ENCODE measurements at places on chromosomes 3 and 15.

- peak; percentile 96 for DNase-seq
Observed at GRCh38 chr15:75625542-75626347, at the start of gene SNUPN. TSS of gene SNUPN (minus strand) at chr15:75625725. CDS start at chr15:75621051, 4,674 bp downstream.

DNA sequence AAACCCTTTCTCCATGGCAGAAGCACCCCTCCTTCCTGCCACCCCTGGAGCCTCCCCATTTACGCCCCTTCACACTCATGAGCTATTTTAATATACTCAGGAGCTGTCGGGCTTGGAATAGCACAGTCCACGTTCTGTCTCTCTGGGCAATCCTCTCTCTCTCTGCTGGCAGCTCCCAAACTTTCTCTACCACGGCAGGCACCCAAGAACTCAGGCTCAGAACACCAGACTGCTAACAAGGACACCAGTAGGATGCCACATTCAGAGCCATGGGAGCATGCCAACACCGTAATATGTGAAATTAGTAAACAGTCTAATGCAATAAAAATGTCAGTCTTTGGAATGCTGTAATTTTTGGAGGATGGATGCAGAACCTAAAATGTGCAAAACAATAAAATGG is 19.3 kb downstream of the TNFAIP8L3 start:
- no peak for DNase-seq

DNA sequence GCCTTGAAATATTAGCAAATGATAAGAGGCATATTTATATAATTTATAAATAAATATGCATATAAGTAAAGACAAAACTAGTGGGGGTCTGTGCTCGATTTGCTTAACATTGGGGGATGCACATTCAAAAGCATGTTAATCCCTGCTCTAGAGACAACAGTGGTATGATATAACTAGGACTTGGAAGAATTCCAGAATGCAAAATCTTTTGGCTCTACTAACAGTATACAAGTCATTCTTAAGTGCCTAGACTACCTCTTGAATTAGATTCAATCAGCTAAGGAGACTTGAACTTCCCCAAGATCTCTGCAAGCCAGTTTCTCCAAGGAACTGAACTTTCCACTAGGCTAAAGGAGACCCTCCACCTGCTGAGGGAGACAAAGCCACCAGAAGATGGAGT is 282.7 kb upstream of the RORA start:
- no peak for DNase-seq

DNA sequence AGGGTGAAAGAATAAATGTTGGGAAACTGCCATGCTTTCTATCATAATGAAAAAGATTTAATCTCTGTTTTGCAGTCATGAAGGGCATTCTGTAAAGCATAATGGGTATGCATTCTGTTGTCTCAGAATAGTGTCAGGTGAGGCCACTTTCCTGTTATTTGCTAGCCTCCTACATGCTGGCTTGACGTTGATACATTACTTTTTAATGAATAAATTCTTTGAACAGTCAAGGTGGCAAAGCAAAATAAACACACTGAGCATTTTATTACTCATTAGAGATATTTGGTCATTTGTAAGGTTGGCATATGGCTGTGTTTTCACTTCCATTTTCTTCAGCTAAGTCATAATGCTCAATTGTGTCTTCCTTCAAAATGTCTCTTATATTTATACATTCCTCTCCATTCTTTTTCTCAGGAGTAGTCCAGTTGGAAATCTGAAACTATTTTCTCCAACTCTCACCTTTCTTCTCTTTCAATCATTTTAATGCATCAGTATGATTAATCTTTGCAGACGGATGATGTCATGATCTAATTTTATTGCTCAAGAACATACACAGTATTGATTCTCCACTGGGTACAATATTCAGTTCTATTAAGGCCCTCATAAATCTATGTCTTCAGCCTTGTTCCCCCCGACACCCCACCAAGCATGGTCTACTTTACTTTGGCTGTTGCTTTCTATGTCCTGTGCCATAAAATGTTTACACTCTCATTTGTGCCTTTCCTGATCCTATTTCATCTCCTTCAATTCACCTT is 290.7 kb downstream of the GBE1 start:
- DNase-seq = no peak

GRCh38 chr15:31347981-31348803 is 21.6 kb downstream of the KLF13 start:
- no peak for DNase-seq

GRCh38 chr3:132134611-132135010 is 99.8 kb upstream of the CPNE4 start:
- no peak for DNase-seq

DNA sequence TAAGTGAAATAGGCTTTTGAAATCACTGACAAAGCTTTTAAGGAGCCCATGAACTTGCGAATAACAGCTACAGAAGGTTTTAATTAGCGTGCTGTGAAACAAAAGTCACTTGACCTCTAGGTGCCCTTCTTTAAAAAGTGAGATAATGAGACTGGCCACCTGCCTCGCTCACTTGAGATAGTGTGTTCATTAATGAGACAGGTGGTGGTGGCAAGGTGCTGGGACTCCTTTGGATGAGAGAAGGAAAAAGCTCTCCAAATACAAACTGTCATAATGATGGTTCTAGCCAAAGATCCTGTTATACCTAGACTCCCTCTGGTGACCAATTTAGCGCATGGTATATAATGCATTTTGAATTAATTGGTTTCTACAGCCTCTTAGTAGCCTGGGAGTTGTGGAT is 22.7 kb upstream of the IREB2 start:
- DNase-seq = no peak

DNA sequence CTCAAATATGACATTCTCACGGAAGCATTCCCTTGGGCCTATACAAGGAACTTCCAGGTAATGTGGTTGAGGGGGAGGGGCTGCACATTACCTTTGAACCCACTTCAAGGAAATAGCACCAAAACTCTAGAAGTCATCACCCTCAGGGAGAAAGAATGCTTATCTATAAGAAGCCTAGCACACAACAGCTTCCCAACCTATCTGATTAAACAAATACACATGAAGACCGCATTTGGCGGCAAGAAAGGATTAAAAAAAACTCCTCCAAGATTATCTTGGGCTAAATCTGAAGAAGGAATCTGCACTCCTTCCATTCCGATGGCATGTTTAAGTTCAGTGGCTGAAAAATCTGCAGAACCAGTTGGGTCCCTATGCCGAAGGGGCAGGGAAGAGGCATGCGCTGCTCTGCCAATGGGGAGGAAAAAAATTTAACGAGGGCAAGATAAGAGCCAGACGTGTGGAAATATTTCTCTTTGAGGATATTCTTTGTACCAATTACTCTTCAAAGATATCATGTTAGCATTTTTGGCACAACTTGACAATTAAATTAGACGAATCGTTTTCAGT is 82.0 kb upstream of the WNT5A start:
- DNase-seq = no peak

GRCh38 chr3:126422121-126422520 is 27.4 kb downstream of the CFAP100 start:
- no peak for DNase-seq

GRCh38 chr3:20696388-20697150 is 510.6 kb upstream of the SGO1 start:
- DNase-seq = no peak

GRCh38 chr3:151175952-151176351 is 27.1 kb downstream of the GPR171 start:
- no peak for DNase-seq

DNA sequence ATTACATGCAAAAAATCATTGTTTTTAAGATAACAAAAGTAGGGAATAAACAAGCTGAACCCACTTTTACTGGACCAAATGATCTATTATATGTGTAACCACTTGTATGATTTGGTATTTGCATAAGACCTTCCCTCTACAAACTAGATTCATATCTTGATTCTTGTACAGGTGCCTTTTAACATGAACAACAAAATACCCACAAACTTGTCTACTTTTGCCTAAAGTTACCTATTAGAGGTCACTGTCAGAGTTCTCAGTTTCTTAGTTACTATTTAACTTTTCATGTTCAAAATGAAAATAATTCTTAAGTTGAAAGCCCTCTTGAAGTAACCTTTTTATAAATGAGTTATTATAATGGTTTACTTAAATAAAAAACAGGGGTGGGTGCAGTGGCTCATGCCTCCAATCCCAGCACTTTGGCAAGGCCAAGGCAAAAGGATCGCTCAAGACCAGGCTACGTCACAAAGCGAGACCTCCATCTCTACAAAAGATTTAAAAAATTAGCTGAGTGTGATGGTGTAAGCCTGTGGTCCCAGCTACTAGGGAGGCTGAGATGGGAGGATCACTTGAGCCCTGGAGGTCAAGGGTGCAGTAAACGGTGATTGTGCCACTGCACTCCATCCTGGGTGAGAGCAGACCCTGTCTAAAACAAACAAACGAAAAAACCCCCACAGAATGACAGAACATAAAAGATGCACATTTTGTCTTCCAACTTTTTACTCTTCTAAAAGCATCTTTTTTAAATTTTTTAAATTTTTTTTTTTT is 16.0 kb downstream of the ACTR8 start:
- DNase-seq = no peak

DNA sequence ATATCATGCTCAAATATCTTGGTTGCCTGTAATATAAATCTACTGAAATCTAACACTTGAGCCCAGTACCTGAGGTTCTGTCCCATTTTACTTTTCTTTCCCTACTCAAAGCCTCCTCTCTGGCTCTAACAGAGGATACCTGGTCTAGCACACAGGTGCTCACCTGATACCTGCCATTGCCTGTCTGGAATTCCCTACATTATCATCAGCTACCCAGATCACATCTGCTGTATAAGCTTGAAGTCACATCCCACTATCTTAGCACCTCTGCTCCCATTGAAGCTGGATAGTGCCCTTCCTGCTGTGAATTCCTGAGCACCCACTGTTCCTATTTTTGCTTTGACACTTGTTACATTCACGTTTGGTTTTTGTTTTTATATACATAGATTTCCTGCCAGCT is 30.5 kb downstream of the GYG1 start:
- no peak for DNase-seq

DNA sequence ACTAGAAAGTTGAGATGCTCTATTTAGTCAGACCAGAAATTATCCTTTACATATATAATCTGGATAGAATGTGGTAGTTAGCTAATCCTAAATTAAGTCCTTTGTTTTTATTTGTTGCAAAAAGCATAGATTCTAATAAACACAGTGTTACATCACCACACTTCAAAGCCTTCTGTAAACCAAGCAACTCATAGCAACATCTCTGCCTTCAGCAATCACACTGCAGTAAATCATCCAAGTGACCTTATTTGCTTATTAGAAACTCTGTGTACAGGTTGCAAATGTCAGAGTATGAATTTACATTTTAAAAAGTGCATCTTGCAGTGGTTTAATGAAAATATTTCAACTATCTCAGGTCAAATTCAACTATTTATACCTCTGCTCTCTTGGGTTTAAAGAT is 242.5 kb downstream of the GBE1 start:
- no peak for DNase-seq

GRCh38 chr3:174659511-174659910 is 199.6 kb upstream of the NAALADL2 start:
- DNase-seq = no peak

- DNase-seq = peak; percentile 6
Observed at GRCh38 chr3:78741066-78741645, 1026.6 kb downstream of the ROBO1 start.

GRCh38 chr3:43759297-43759782 is 68.6 kb downstream of the ABHD5 start:
- DNase-seq = peak; percentile 58

DNA sequence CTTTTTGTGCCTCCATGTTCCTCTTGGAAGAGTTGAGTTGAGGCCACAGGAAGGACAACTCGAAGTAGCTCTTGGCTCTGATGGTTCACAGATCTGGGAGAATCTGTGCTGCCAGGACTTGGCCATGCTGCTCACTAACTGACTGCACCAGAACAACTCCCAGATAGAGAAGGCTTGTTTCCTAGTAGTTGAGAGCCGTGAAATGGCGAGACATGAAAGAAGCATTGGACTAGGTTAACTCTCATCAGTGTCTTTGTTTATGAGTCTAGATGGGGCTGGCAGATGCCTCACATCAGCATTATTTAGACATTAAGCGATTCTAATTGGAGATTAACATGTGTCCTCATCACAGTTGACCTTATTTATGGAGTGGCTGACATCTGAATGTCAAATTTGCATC is 92.9 kb upstream of the AGBL1 start:
- DNase-seq = no peak

DNA sequence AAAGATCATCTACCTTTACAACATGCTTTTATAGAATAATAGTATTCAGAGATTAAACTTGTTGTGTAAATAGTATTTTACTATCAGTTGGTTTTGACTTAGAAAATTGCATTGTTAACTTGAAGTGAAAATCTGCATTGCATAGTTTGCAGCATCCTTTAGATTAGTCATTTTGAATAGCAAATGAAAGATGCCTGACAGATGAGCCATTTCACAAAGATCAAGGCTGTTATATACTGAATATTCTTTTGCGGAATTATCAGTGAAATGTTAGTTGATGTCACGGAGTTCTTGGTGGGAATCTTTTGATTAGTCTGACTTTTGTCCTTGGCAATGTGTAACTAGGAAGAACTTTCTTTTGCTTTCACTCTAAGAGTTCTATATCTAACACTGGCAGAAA is 24.5 kb downstream of the RSRC1 start:
- no peak for DNase-seq

GRCh38 chr3:33023176-33024136 is 72.0 kb downstream of the CCR4 start:
- no peak for DNase-seq

- DNase-seq = no peak
Observed at GRCh38 chr3:62093025-62093424, 280.3 kb downstream of the FEZF2 start.

- peak; percentile 90 for DNase-seq
Observed at GRCh38 chr3:122077293-122078234, 22.4 kb downstream of the CD86 start.

DNA sequence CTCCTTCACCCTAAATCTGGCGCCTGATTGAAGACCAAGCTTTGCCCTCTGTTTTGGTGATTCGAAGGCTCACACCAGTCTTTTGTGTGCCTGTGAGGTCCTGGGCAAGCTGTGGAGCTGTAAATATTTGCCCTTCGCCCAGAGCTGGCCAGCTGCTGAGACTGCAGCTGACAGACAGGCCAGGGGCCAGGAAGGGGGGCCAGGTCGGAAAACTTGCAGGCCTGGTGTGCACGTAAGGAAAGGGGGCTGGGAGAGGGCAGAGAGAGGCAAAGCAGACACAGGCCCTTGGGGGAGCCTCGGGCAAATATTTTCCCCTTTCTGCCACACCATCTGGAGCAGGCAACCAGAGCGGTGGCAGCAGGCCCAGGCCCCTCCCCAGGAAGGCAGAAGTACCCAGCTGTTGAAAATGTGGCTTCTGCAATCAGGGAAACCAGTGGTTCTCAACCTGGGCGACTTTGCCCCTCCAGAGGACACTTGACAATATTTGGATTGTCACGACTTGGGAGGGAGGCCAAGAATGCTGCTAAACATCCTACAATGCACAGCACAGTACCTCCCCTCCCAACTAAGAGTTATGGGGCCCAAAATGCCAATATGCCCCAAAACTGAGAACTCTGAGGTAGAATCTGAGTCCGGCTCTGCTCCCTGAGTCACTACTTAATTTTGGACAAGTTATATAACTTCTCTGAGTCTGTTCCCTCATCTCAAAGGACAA is 2.5 kb downstream of the PDZRN3 start:
- no peak for DNase-seq

Measured in suppressor macrophage treated with lipopolysaccharide for 1 hour (primary cell).